ENCODE measurements at places on chromosomes 12 and 14.

- DNase-seq, result no peak
Observed at GRCh38 chr12:96383991-96384390, 16.2 kb downstream of the CDK17 start.

- peak; percentile 92 for DNase-seq
Observed at GRCh38 chr12:117190210-117190781, at the start of gene FBXO21. Gene FBXO21, minus strand, starts transcription at chr12:117190470. Its CDS starts 14 bp downstream, at chr12:117190456.

DNA sequence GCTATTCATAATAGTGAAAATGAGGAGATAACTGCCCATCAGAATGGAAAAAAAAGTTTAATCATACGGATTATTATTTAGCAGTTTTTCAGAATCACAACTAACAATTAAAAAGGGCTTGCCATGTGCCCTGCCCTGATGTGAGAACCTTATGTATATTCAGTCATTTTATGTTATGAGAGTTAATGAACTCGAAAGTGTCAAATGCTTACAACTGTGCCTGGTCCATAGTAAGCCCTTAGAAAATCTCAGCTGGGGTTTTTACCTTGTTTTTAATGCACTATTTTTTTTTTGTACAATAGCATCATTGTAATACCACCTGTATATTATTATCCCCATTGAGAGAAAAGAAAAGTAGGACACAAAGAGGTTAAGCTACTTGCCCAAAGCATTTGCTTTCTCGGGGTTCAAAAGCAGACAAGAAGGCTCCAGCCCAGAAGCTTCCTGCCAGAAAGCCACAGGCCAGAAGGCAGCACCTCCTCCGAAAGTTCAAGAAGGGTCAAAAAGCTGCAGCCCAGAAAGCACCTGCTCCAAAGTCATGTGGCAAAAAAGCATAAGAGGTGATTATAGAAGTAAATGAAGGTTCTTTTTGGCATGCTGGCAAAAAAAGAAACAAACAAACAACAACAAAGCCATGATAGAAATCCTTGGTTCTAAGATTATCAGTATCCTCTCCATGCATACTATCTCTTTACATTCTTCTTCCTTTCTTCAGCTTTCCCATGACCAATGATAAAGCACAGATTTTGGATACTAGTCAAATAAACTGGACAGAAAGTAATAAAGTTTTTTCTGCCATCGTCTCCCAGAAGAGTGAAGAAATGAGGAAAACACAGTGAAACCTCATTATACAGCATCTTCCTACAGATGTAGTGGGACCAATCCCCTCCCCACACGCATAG lies 59.1 kb upstream of the NAP1L1 start:
- DNase-seq, result no peak

GRCh38 chr12:93622485-93622884 lies 50.0 kb downstream of the SOCS2 start:
- peak; percentile 46 for DNase-seq

DNA sequence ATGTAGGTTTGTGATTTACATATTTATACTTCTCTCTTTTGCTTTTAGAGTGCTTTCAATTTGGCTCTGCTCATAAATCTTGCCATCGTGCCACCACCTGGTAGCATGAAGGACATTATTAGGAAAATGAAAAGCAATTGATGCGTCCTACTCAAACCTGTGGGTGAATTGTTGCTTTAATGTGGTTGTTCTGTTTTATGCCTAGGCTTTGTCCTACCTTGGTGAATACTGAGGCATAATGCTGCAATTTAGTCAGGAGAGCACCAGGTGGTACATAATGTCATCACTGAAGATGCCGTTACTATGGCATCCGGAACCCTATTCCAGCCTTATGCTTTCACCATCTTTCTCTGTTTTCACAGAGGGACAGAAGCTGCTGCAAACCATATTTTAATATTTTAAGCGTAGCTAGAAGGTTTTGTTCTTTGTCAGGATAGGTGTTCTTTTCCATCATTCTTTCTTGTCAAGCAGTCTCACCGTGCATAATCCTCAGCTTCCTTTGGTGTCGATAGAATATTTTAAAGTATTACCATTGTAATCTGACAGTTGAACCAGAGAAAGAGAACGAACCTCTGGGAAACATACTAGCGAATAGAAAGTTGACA lies 68.5 kb upstream of the PKP2 start:
- DNase-seq, result no peak

DNA sequence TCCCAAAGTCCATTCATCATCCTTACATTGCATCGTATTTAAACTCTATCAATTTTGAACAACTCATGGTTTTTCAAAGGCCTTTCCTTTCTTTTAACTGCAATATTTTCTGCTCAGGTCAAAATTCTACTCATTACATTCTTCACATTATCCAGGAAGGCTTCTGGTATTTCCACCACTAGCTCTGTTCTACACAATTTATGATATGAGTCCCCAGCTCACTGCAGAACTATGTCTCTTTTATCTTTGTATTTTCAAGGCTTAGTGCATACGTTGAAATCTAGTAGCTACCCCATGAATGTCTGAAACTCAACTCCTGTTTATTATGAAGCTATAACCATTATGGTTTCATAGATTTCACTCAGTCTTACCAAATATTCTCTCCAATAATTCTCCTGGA lies 282.9 kb downstream of the DUSP6 start:
- DNase-seq, result no peak

GRCh38 chr12:622416-622815 lies 40.8 kb downstream of the NINJ2 start:
- no peak for DNase-seq

DNA sequence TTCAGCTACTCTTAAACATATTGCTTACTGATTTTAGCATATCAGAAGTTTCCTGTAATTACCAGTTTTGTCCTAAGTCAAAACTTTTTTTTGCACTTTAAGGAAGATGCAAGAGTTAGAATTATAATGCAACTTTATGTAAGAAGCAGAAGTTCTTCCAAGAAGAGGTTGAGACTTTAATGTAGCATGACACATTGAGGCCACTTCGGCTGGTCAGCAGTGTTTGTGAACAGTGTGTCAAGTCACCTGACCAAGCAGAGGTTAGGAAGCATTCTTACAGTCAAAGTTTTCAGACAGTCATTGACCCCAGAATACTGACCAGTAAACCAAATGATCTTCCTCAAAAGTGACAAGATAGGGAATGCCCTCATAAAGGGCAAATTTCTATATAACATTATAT lies 15.2 kb downstream of the FGFR1OP2 start:
- peak; percentile 59 for DNase-seq

DNA sequence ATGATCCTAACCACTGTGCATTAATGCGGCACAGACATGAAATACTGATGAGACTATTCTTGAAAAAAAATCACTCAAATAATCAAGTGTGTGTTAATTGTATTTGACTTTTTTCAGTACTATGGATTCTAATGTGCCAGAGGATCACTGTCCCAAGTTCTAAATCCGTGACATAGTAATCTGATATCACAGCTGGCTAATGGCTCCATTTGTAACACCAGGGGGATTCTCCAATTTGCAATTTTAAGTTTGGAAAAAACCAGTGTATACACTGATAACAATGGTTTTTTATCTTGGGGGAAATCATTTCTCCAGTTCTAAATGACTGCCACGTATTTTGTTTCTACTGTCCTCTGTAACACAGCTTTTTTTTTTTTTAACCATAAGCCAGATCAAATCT lies 33.0 kb downstream of the MPHOSPH9 start:
- no peak for DNase-seq

- no peak for DNase-seq
Observed at GRCh38 chr14:95015046-95015445, 142.3 kb downstream of the DICER1 start.

DNA sequence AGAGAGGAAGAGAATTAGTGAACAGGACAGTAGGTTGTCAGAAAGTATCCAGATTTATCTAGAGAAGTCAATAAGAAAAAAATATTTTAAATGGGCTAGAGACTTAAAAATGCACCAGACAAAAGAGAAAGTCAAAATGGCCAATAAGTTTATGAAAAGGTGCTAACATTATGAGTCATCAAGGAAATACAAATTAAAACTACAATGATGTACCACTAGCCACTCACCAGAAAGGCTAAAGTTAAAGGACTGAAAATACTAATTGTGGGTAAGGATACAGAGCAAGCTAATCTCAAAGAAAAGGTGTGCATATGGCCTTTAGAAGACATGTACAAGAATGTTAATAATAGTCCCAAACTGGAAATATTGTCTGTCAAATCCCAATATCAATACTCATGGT lies 37.7 kb downstream of the C12orf50 start:
- no peak for DNase-seq

DNA sequence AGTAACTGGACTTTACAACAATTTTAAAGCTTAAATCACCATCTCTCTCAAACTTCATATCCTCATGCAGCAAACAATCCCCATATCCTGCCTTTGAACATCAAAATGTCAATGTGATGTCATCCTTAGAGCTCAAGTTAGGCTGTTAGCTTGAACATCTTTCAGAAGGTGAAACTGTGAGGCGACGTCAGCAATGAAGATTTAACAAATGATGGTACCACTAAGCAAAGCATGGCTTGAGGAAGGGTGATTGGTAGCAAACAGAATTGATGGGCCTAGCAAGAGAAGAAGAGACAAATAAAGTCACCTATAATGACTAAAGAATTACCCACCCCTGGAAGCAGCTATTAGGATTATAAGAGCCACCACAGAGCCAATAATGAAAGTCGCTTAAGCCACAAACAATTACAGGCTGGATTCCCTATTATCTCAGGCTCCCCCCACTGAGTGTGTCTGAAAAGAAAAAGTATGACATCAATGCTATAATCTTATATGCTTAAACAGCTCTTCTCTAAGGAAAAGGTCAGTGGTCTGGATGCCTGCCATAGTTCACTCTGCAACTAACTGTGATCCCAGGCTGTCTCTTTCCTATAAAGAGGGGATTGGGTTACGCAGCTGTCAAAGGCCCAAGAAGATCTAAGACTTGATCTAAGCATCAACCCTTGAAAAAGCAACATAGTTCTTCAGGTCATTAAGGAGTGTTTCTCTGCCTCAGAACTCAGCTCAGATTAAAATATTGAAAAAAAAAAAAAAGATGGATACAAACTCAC lies 18.1 kb downstream of the EGLN3 start:
- no peak for DNase-seq

- no peak for DNase-seq
Observed at GRCh38 chr14:96263347-96264199, 7.6 kb downstream of the BDKRB1 start.

- no peak for DNase-seq
Observed at GRCh38 chr12:121107681-121108080, 25.0 kb upstream of the P2RX7 start.

DNA sequence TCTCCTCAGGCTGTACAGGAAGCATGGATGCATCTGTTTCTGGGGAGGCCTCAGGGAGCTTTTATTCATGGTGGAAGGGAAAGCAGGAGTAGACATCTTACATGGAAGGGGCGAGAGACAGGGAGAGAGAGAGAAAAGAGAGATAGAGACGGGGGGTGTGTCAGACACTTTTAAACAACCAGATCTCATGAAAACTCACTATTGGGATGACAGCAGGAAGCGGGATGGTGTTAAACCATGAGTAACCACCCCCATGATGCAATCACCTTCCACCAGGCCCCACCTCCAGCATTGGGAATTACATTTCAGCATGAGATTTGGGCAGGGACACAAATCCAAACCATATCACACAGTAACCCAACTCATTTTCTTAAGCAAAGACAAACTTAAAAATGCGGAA lies 110.0 kb upstream of the EEA1 start:
- no peak for DNase-seq

DNA sequence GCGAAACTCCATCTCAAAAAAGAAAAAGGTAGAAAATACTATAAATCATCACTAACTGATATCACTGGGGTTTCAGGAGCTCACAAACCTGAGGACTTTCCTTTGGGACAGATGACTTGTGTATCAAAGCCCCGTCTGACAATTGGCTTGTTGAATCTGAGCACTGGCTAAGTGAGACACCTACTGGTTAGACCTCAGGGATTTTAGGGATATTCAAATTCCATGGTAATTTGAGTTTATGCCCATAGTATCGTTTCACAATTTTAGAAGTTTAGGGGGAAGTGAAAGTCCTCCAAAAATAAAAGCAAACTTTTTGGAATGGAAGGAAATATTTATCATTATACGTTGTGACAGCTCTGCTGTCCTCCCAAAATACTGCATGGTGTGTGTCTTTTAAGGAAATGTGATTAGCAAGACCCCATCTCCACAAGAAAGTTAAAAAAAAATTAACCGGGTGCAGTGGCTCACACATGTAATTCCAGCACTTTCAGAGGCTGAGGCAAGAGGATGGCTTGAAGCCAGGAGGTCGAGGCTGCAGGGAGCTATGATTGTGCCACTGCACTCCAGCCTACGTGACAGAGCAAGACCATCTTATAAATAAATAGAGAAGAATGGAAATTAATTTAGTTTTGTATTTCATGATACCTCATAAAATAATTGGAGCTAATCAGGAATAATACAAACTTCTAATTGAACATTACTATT lies 49.2 kb downstream of the FBXL14 start:
- DNase-seq, result peak; percentile 68

DNA sequence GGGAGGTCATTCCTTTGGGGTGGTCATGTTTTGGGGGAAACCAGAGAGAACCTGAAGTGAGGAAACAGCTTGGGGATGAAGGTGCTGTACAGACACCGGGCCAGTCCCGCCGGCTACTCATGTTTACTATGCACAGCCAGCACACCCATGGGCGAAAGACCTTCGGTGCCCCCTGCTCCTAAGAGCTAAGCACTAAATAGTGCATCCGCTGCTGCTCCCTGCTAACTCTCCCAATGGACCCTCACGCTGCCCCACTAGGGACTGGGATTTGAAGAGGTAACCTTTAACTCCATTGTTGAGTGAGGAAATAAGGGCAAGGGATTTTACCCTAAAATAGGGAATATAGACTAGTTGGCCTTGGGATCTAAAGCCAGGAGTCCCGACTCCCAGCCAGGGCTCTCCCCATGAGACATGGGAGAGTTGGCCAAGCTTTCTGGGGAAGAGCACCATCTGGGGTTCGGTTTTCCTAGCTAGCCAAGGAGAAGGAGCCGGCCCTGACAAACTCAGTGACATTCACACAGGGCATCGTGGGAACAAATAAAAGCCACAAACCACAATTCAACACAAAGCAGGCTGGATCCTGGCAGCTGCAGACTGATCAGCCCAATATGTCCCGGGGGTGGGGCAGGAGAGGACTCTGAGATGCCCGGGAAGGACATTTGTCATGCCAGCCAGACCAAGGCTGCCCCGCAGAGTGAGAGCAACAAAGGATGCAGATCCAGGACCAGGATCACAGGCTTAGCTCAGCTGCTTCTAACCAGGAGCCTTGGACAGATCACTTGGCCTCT lies 91.7 kb downstream of the SINHCAF start:
- DNase-seq, result no peak

DNA sequence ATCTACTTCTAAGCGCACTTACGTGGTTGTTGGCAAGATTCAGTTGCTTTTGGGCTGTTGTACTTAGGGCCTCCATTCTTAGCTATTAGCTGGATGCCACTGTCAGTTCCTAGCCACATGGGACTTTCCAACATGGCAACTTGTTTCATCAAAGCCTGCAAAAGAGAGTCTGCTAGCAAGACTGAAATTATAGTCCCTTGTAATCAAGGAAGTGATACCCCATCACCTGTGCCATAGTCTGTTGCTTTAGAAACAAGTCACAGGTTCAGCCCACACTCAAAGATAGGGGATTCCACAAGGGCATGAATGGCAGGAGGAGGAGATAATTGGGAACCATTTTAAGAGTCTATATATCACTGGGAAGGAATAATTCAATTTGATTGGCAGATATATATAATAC lies 27.1 kb upstream of the SLC17A8 start:
- no peak for DNase-seq

GRCh38 chr12:9115731-9116559 lies at the start of gene A2M:
Gene A2M, minus strand, starts transcription at chr12:9115919. Its CDS starts 70 bp downstream, at chr12:9115849.
- no peak for DNase-seq

- DNase-seq, result no peak
Observed at GRCh38 chr12:88868050-88868449, 287.8 kb upstream of the KITLG start.
